Naive thymus-derived CD4-positive, alpha-beta T cell (primary cell): ENCODE measurements at places on chromosomes 12 and 14. TPM values are rescaled to one million over a fixed set of nuclear protein-coding genes. Genes with fewer than 3 reads are reported as not detected.

The FBXW8 gene
- 8.4 TPM for polyA plus RNA-seq

The MNAT1 gene
- polyA plus RNA-seq = 18.3 TPM

The LYZ gene
- polyA plus RNA-seq = 1.7 TPM

The MYH7 gene
- polyA plus RNA-seq = not detected

The EML1 gene
- polyA plus RNA-seq = not detected

The APOF gene
- 0.12 TPM for polyA plus RNA-seq

The IL22 gene
- not detected for polyA plus RNA-seq

The ITGB7 gene
- polyA plus RNA-seq = 205 TPM

The TBX3 gene
- not detected for polyA plus RNA-seq

The ERP27 gene
- polyA plus RNA-seq = 5.8 TPM
